RWPE1 (cell line): ENCODE measurements at places on chromosomes 2 and 18.

GRCh38 chr2:24490181-24490689 is 819 bp upstream of the NCOA1 start:
- DNase-seq: peak; percentile 62

- DNase-seq: no peak
Measured at GRCh38 chr2:38079116-38080052, 3.4 kb upstream of the CYP1B1 start.

DNA sequence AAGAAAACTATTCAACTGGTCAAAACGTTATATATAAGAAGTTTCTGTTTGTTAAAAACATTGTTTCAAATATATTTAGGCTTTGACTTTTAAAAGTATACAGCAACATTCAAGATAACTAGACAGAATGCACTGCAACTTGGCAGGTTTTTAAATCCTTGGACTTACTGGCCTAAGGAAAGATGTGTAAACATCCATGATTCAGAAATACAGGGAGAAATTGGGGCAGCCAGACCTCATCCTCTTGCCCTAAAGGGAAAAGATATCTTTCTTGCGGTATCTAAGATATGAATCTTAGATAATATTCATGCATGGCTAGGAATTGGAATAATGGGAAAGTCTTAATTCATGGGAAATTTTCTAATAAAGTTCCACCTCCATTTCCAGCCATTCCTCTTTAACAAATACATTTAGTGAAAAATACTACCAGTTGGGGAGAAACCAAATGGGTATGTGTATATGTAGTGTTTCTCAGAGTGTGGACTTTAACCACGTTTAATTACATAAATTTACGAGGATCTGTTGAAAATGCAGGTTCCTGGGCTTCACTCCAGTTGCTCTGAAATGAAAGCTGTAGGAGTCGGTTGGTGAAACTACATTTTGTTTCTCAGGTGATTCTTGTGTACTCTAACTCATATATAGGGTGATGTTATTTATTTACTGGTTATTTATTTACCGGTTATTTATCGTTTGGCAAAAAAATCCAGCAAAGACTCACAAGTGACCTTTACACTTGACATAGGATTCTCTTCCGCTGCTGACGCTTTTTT is 587 bp upstream of the TANK start:
- DNase-seq: no peak

GRCh38 chr2:208529796-208530195 is 123.2 kb downstream of the PTH2R start:
- DNase-seq: no peak

DNA sequence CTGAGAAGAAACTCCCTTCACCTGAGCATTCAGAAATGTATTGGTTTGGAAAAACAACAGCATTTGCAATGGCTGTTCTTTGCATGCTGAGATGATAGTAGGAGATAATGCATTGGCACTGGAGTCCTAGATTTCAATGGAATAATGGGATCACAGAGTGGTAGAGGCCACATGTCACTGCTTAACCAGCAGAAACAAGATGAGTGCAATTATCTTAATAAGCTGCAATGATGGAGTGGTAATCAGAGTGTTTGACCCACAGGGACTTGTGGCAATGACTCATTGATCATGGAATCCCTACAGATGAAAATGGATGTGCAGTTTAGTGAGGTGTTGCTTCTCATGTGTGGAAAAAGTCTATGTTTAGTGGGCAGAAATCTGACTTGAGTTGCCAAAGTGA is 218.8 kb upstream of the ZEB2 start:
- no peak for DNase-seq

DNA sequence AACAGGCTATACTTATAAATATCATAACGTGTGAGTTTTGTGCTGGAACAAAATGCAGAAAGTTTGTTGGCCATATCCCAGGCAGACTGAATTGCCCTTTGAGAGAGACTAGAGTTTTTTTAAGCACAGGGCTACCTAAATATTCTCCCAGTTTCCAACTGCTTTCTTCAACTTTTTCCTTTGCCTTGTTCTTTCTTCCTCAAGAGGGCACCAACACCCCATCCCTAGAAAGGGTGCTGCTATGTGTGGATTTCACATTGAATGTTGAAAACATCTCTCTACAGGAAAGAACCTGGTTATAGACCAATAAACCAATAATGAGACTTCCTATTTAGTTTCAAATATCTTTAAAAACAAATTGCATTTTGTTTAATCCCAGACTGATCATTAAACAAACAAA is 87.9 kb downstream of the ICOS start:
- peak; percentile 42 for DNase-seq

GRCh38 chr2:149090706-149091105 is 52.2 kb downstream of the LYPD6B start:
- DNase-seq: no peak

- peak; percentile 66 for DNase-seq
Measured at GRCh38 chr2:9552219-9553178, 3.1 kb downstream of the ADAM17 start.

- no peak for DNase-seq
Measured at GRCh38 chr2:238502088-238502810, 75.5 kb downstream of the ASB1 start.
